ENCODE measurements at places on chromosomes 2 and 18. TPM values are rescaled to one million over a fixed set of nuclear protein-coding genes. Genes with fewer than 3 reads are reported as not detected.

The LBH gene
- total RNA-seq = 130 TPM

The ABCG5 gene
- total RNA-seq = not detected

The EPC2 gene
- total RNA-seq = 20.6 TPM

The SNRPD1 gene
- total RNA-seq = 15.6 TPM

The LRRTM1 gene
- total RNA-seq = not detected

The KCNJ13 gene
- not detected for total RNA-seq

The NBEAL1 gene
- 24.8 TPM for total RNA-seq

The CHRNA1 gene
- 1,867 TPM for total RNA-seq

The RGPD4 gene
- total RNA-seq = not detected

The PHLPP1 gene
- total RNA-seq = 4.9 TPM

The COLEC12 gene
- 2.7 TPM for total RNA-seq

The APCDD1 gene
- total RNA-seq = 0.91 TPM

The GPR155 gene
- total RNA-seq = 5.6 TPM

The RGPD3 gene
- 0.16 TPM for total RNA-seq

The FRZB gene
- 1.7 TPM for total RNA-seq

The GDF7 gene
- total RNA-seq = not detected

The ANKRD62 gene
- total RNA-seq = not detected

The GALNT3 gene
- total RNA-seq = 0.37 TPM

The VWA3B gene
- not detected for total RNA-seq

The SPHKAP gene
- total RNA-seq = not detected

The ZNG1B gene
- total RNA-seq = 47.7 TPM

The ALPP gene
- not detected for total RNA-seq

The ARHGAP25 gene
- not detected for total RNA-seq

The ALPG gene
- total RNA-seq = not detected

The RESP18 gene
- not detected for total RNA-seq

The MOGAT1 gene
- not detected for total RNA-seq

The MFSD6 gene
- total RNA-seq = 14.0 TPM

The LRRTM4 gene
- not detected for total RNA-seq

The DHRS9 gene
- not detected for total RNA-seq

The NBAS gene
- total RNA-seq = 49.3 TPM

The FTCDNL1 gene
- total RNA-seq = 2.8 TPM

The SERPINB13 gene
- total RNA-seq = not detected

The NRP2 gene
- 3.9 TPM for total RNA-seq

The NTSR2 gene
- total RNA-seq = not detected

The HOXD3 gene
- not detected for total RNA-seq

The CHRNG gene
- total RNA-seq = 697 TPM

The PSMA8 gene
- total RNA-seq = not detected

The IGFBP2 gene
- total RNA-seq = 0.42 TPM

The C18orf54 gene
- 3.0 TPM for total RNA-seq

The ZEB2 gene
- total RNA-seq = 164 TPM

The STEAP3 gene
- total RNA-seq = 60.7 TPM

The STAT4 gene
- 1.1 TPM for total RNA-seq

The INPP1 gene
- 19.6 TPM for total RNA-seq

The TAF4B gene
- total RNA-seq = 1.8 TPM

The C2orf49 gene
- 32.8 TPM for total RNA-seq

The GNLY gene
- total RNA-seq = 1.4 TPM

The SLC16A14 gene
- total RNA-seq = 0.52 TPM

The SLC5A7 gene
- not detected for total RNA-seq

The CPLX4 gene
- not detected for total RNA-seq

The C1QL2 gene
- total RNA-seq = 0.27 TPM

The EMILIN2 gene
- total RNA-seq = 0.21 TPM

The SLC23A3 gene
- total RNA-seq = not detected

The LHCGR gene
- not detected for total RNA-seq

Measured in myocyte (in vitro differentiated cells).